ENCODE measurements at places on chromosomes 2 and 18. TPM values are rescaled to one million over a fixed set of nuclear protein-coding genes. Genes with fewer than 3 reads are reported as not detected.

Gene ZSWIM2
- not detected for total RNA-seq

Gene DSC3
- not detected for total RNA-seq

Gene ACMSD
- not detected for total RNA-seq

Gene SLC9A4
- total RNA-seq = 0.09 TPM

Gene LRP2
- total RNA-seq = 0.09 TPM

- DNase-seq = no peak
- H3K4me1 ChIP-seq = no peaks in the 10 kb centered on the region
- no peaks in the 10 kb centered on the region for H3K36me3 ChIP-seq
- H3K4me3 ChIP-seq = no peak overlapping the region
- no peak overlapping the region for H3K27ac ChIP-seq
- H3K27me3 ChIP-seq = no peaks in the 10 kb centered on the region
Measured at GRCh38 chr2:199804831-199805230, 46.2 kb downstream of the FTCDNL1 start.

DNA sequence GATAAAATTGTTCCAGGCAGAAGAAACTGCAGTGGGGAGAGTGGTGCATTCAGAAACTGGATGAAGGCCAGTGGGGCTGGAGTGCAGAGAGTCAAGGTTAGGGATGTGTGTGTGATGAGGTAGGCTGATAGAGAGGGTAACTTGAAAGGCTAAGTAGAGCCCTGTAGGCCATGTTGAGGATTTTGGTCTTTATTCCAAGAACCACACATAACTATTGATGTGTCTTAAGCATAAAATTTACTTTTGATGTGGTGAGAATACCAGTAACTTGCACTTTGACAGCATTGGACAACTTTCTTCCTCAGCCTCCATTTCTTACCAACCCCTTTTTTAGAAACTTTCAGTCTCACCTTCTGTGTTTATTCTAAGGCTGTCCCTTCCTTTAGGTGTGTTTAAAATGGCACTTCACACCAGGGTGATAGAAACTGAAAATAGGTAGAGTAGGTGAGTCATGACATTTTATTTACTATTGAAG lies 22.6 kb downstream of the MTX2 start:
- no peaks in the 10 kb centered on the region for H3K27me3 ChIP-seq
- no peak for DNase-seq
- no peak overlapping the region for H3K27ac ChIP-seq
- peaks cover 7% of the 10 kb centered on the region for H3K36me3 ChIP-seq
- no peak overlapping the region for H3K4me3 ChIP-seq

- no peak overlapping the region for H3K27ac ChIP-seq
- DNase-seq = no peak
- H3K4me3 ChIP-seq = no peak overlapping the region
- H3K4me1 ChIP-seq = no peaks in the 10 kb centered on the region
- no peaks in the 10 kb centered on the region for H3K36me3 ChIP-seq
Measured at GRCh38 chr2:191303140-191304005, 58.2 kb downstream of the MYO1B start.

Measured in activated T-helper 2 cell treated with anti-CD3 and anti-CD28 coated beads, Interferon-gamma antibody, Interleukin-2, Interleukin-4, amounts not matched to agents 10 μg/mL and 5 μg/mL and 100 μg/mL, durations not matched to agents 14 hours and 24 hours and 36 hours (primary cell).